ENCODE measurements at places on chromosomes 4 and X. TPM values are rescaled to one million over a fixed set of nuclear protein-coding genes. Genes with fewer than 3 reads are reported as not detected.

DNA sequence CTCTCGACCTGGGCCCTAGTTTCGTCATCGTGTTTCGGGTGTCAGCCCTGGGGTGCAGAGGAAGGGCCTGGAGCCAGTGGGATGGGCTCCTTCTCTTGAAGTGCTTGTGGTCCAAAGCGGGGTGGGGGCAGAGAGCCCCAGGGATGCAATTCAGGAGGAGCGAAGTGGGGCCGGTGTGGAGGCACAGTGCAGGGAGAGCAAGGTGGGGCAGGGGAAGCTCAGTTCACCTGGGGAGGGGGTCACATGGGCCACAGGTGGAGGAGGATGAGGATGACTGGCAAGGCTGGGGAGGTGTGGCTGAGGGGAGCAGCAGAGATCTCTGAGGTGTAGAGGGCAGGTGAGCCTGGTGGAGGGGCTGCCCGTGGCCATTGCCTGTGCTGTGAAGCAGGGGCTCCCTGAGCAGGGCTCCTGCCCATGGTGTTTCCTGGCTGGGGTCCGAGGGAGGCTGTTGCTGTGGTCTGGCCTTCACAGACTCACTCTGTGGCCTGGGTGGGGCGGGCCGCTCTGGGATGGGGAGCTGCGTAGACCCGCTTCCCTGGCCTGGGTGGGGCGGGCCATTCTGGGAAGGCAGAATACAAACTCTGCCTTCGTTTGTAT lies 6.9 kb downstream of the SORCS2 start:
- no peaks in the 10 kb centered on the region for H3K4me1 ChIP-seq
- H3K36me3 ChIP-seq, result no peaks in the 10 kb centered on the region
- H3K4me3 ChIP-seq, result no peak overlapping the region
- peak; percentile 40 for DNase-seq
- no peak overlapping the region for H3K27ac ChIP-seq
- H3K27me3 ChIP-seq, result no peaks in the 10 kb centered on the region

DNA sequence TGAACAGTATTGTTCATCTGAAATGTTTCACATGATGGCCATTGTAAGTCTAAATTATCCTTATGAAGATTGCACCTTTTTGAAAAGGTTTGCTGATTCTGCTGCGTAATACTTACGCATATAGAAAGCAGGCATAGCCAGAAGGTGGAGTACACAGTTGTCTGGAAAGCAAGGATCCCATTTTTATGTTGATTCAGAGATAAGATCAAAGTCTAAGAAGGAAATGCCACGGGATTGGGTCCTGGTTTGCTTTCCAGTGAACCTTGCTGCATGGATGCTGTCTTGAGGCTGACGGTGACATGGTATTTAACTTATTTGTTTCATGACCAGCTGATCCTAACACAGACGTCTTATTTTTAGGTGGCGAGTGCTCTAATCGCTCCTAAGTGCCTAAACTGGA lies 15.5 kb downstream of the MAGEA9B start:
- DNase-seq, result no peak

- H3K27ac ChIP-seq, result no peak overlapping the region
- no peaks in the 10 kb centered on the region for H3K4me1 ChIP-seq
- no peaks in the 10 kb centered on the region for H3K36me3 ChIP-seq
- DNase-seq, result no peak
These were observed 174.4 kb upstream of the FGF13 start for GRCh38 chrX:138885886-138886285.

GRCh38 chrX:85573801-85574200 lies 194.3 kb upstream of the POF1B start:
- no peaks in the 10 kb centered on the region for H3K27me3 ChIP-seq
- no peak overlapping the region for H3K4me3 ChIP-seq
- no peak for DNase-seq
- no peaks in the 10 kb centered on the region for H3K36me3 ChIP-seq

- no peaks in the 10 kb centered on the region for H3K4me1 ChIP-seq
- no peaks in the 10 kb centered on the region for H3K36me3 ChIP-seq
- H3K27ac ChIP-seq, result no peak overlapping the region
- H3K27me3 ChIP-seq, result no peaks in the 10 kb centered on the region
These were observed 168.1 kb downstream of the VSIG4 start for GRCh38 chrX:65871671-65872311.

DNA sequence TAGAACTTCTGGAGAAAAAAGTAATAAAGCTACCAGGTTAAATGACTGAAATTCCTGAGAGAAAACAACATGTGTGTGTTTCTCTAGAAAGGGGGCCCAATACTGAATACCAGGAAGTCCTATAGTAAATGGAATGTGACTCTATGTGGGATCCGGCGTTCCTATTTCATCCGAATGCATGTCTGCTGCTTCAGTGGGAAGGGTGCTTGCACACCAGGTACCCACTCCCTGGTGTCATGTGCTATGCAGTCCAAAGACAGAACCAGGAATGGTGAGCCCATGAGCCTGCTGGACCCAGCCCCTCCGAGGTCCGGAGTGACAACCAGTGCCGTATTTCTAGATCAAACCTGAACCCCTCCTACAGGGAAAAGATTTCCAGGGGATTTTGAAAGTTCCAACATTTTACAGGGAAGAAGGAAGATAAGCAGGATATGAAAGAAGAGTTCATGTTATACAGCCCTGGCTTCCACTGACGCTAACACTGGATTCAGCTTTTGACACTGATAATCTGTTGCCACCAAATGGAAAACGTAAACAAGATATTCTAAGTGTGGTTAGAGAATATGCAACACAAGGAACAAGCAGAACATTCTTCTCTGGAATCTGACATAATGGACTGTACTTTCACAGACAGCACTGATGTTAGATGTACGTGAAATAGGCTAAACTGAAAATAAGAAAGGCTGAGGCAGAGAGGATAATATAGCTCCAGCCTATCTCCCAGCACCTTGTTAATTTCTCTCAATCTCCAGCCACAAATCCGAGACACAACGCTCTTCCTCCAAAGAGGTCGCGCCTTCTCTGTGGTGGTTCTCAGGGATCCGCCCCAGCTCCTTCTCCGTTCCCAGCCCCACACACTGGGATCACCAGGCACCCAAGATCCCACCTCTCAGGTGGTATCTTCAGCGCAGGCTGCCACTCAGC lies 725 bp upstream of the CXCL1 start:
- H3K27ac ChIP-seq, result no peak overlapping the region
- H3K4me3 ChIP-seq, result peak overlapping the region; percentile 61
- no peak for DNase-seq
- H3K27me3 ChIP-seq, result no peaks in the 10 kb centered on the region
- no peaks in the 10 kb centered on the region for H3K36me3 ChIP-seq

DNA sequence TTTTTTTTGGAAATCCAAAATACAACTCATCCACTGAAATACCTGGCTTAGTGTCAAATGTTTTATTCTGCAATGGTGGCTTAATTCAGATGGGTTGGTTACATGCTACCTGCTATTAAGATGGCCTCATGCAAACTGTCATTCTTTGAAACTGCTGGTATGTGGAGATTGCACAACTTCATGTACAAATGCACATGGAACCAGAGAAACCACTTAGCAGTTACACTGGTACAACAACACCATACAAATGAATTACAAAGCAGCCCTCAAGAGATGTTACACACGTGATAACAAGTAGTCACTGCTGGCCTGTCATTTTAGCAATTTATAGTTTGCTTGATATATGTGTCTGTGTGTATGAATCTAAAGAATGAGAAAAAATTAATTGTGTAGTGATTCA lies 84.6 kb upstream of the STS start:
- H3K27ac ChIP-seq, result no peak overlapping the region
- no peaks in the 10 kb centered on the region for H3K27me3 ChIP-seq
- H3K36me3 ChIP-seq, result no peaks in the 10 kb centered on the region
- no peak overlapping the region for H3K4me3 ChIP-seq
- no peak for DNase-seq
- H3K4me1 ChIP-seq, result no peaks in the 10 kb centered on the region

GRCh38 chrX:40474645-40475044 lies 106.1 kb upstream of the ATP6AP2 start:
- H3K4me1 ChIP-seq, result no peaks in the 10 kb centered on the region
- H3K4me3 ChIP-seq, result no peak overlapping the region
- H3K27ac ChIP-seq, result no peak overlapping the region
- H3K36me3 ChIP-seq, result no peaks in the 10 kb centered on the region
- no peaks in the 10 kb centered on the region for H3K27me3 ChIP-seq
- DNase-seq, result no peak

- H3K27ac ChIP-seq, result peak overlapping the region; percentile 96
- H3K27me3 ChIP-seq, result no peaks in the 10 kb centered on the region
- H3K4me1 ChIP-seq, result peaks cover 12% of the 10 kb centered on the region
- H3K36me3 ChIP-seq, result no peaks in the 10 kb centered on the region
These were observed 567 bp downstream of the C4orf46 start for GRCh38 chr4:158670975-158671664.

DNA sequence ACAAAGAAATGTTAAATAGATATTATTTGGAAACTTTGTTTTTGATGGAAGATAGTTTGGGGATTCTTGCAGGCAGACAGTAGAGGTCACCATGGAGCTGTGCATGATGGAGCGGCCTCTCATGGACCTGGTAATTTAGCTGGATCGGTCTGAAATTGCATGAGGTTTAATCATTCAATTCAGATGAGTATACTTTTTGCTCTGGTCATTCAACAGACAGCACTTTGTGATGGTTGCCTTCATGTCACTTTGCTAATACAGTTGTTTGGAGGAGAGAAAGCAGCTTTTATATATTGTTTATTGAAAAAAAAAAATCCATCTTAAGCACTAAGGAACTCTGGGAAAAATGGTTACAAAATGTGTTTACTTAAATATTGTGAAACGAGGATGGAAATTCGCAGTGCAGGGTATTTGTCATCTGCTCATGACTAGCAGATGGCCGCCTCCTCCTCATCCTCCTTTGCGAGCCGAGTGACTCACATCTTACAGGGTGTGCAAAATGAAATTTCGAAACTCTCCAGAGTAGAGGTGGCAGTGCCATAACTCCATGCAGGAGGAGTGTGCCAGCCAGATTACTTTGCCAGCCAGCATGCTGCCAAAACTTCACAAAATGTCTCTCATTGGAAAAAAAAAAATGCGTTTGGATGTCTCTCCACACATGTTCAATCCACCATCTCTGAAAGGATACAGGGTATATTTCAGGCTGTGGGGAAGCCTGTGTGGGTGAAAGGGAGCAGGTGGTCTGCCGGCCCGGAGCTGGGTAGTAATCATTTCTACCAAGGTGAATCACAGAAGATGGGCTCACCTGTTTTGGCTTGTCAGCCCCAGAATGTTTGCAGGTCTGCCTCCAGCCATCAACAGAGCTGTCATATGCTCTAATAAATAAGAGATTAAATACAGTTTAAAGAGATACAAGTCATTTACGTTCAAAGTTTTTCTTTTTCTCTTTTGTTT lies 314.9 kb upstream of the DIPK2B start:
- no peaks in the 10 kb centered on the region for H3K36me3 ChIP-seq
- DNase-seq, result peak; percentile 89
- H3K27ac ChIP-seq, result peak overlapping the region; percentile 2
- no peaks in the 10 kb centered on the region for H3K4me1 ChIP-seq
- no peaks in the 10 kb centered on the region for H3K27me3 ChIP-seq
- H3K4me3 ChIP-seq, result no peak overlapping the region

DNA sequence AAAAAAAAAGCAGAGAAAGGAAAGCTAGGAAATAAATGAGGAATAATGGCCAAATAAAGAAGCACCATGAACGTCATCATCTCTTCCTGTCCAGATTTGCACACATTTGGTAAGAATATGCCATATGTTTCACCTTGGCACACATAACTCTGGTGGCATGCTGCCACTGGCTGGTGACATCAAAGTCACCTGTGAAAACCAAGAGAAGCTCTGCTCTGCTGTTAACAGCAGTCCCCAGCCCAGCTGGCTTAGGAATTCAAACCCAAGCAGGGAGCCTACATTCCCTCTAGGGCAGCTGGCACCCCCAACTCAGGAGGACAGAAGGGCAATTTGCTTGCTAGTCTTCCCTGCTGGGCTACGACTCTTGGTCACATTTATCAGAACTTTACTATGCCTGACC lies 77.6 kb downstream of the RASL11B start:
- H3K4me3 ChIP-seq, result no peak overlapping the region
- H3K27ac ChIP-seq, result no peak overlapping the region
- H3K4me1 ChIP-seq, result no peaks in the 10 kb centered on the region
- no peaks in the 10 kb centered on the region for H3K27me3 ChIP-seq
- DNase-seq, result no peak
- H3K36me3 ChIP-seq, result no peaks in the 10 kb centered on the region

DNA sequence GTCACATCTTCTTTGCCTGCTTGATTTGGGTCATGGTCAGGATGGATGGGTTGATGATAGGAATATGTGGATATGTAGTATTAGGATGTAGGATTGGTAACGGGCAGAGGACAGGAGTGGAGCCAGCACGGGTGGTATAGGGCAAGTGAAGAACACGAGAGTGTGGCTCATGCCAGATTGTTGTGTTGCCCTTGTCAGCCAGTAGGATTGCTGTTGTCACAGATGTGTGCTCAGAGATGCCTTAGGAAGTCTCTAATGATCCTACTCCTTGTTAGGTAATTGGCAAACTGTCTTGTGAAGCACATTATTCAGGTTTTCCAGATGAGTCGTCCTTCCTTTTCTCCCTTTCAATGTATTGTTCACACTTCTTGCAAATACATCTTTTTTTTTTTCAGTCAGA lies 5.5 kb downstream of the ATP10D start:
- no peaks in the 10 kb centered on the region for H3K27me3 ChIP-seq
- H3K4me1 ChIP-seq, result peaks cover 17% of the 10 kb centered on the region
- no peaks in the 10 kb centered on the region for H3K36me3 ChIP-seq
- H3K4me3 ChIP-seq, result no peak overlapping the region
- DNase-seq, result no peak

DNA sequence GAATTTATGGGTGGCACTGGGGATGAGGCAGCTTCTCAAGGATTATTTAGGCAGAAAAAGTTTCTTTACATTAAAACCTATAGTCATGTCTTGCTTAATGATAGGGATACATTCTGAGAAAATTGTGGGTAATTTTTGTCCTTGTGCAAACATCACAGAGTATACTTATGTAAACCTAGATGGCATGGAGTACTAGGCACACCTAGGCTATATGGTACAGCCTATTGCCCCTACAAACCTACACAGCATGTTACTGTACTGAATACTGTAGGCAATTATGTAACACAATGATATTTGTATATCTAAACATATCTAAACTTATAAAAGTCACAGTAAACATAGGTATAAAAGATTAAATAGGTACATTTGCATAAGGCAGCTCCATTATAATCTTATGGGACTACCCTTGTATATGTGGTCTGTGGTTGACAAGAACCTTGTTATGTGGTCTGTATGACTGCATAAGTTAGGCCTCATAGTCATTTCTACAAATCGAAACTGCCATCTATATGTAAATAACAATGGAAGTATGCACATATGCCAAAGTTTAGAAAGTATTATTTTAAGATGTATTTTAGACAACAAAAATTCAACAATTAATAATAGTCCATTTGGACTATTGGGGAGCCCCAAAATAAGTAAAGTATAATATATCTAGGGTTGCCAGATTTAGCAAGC lies 87.3 kb downstream of the CFAP299 start:
- no peak overlapping the region for H3K27ac ChIP-seq
- DNase-seq, result no peak
- H3K27me3 ChIP-seq, result no peaks in the 10 kb centered on the region
- no peaks in the 10 kb centered on the region for H3K36me3 ChIP-seq
- no peak overlapping the region for H3K4me3 ChIP-seq

GRCh38 chr4:147761218-147761883 lies 29.5 kb downstream of the ARHGAP10 start:
- no peak for DNase-seq
- no peaks in the 10 kb centered on the region for H3K27me3 ChIP-seq
- peak overlapping the region; percentile 54 for H3K27ac ChIP-seq
- no peak overlapping the region for H3K4me3 ChIP-seq
- H3K4me1 ChIP-seq, result peaks cover 42% of the 10 kb centered on the region

Gene PPP1R3F
- 14.8 TPM for total RNA-seq

Gene PPP2R2C
- 2.2 TPM for total RNA-seq

Gene F8A2
- not detected for total RNA-seq

Gene PGRMC1
- 117 TPM for total RNA-seq

Gene USP26
- not detected for total RNA-seq

Gene TFE3
- 141 TPM for total RNA-seq

Data from ascending aorta (tissue), 2 donors.